ENCODE measurements at places on chromosomes 12 and 14. TPM values are rescaled to one million over a fixed set of nuclear protein-coding genes. Genes with fewer than 3 reads are reported as not detected.

Gene PCED1B
- 44.4 TPM for total RNA-seq

Gene CAPZA3
- not detected for total RNA-seq

Gene DENND5B
- total RNA-seq = 15.8 TPM

Gene PPFIA2
- total RNA-seq = not detected

Gene EMP1
- total RNA-seq = 87.2 TPM

Gene SLC24A4
- 0.16 TPM for total RNA-seq

Gene GPR65
- total RNA-seq = not detected

Gene IGF1
- total RNA-seq = not detected

Gene RHOJ
- total RNA-seq = not detected

Gene PTPN21
- 8.7 TPM for total RNA-seq

Gene CLEC9A
- total RNA-seq = not detected

Gene TAPBPL
- total RNA-seq = 3.6 TPM

Gene ANKS1B
- 0.38 TPM for total RNA-seq

Gene CPNE6
- total RNA-seq = not detected

Gene FLRT2
- total RNA-seq = 4.1 TPM

Gene ISM2
- 0.33 TPM for total RNA-seq

Gene RESF1
- 20.9 TPM for total RNA-seq

Gene MAP4K5
- total RNA-seq = 32.1 TPM

Gene GALNT6
- total RNA-seq = 4.0 TPM

Gene TM7SF3
- 73.7 TPM for total RNA-seq

Gene MSI1
- total RNA-seq = 1.1 TPM

Gene AP1G2
- total RNA-seq = 45.5 TPM

Gene OTOGL
- total RNA-seq = not detected

Gene PIWIL1
- total RNA-seq = 0.03 TPM

Gene PTPRQ
- 0.03 TPM for total RNA-seq

Gene INSM2
- total RNA-seq = not detected

Gene PLXNC1
- 0.06 TPM for total RNA-seq

Gene KLRD1
- not detected for total RNA-seq

Gene KRAS
- 17.4 TPM for total RNA-seq

Gene FKBP11
- total RNA-seq = 56.1 TPM

Gene COA8
- 53.1 TPM for total RNA-seq

Gene CISTR
- total RNA-seq = not detected

Gene ASCL1
- not detected for total RNA-seq

Gene KRT71
- 0.05 TPM for total RNA-seq

Gene LBHD2
- not detected for total RNA-seq

Gene RASAL1
- total RNA-seq = 0.45 TPM

Gene DPPA3
- not detected for total RNA-seq

Gene KIAA0586
- 8.2 TPM for total RNA-seq

Gene C12orf54
- total RNA-seq = not detected

Gene STXBP6
- total RNA-seq = 1.9 TPM

Gene TPPP2
- not detected for total RNA-seq

Gene CCDC60
- not detected for total RNA-seq

Gene CRACR2A
- total RNA-seq = 1.2 TPM

Gene SYNDIG1L
- total RNA-seq = not detected

All from A549 treated with CORT108297 at 1 μM for 4 hours (cell line).